ENCODE measurements at places on chromosomes 7 and 10. TPM values are rescaled to one million over a fixed set of nuclear protein-coding genes. Genes with fewer than 3 reads are reported as not detected.
A peak's percentile ranks its signal among the peaks of the same experiment; 100 is the strongest.

DNA sequence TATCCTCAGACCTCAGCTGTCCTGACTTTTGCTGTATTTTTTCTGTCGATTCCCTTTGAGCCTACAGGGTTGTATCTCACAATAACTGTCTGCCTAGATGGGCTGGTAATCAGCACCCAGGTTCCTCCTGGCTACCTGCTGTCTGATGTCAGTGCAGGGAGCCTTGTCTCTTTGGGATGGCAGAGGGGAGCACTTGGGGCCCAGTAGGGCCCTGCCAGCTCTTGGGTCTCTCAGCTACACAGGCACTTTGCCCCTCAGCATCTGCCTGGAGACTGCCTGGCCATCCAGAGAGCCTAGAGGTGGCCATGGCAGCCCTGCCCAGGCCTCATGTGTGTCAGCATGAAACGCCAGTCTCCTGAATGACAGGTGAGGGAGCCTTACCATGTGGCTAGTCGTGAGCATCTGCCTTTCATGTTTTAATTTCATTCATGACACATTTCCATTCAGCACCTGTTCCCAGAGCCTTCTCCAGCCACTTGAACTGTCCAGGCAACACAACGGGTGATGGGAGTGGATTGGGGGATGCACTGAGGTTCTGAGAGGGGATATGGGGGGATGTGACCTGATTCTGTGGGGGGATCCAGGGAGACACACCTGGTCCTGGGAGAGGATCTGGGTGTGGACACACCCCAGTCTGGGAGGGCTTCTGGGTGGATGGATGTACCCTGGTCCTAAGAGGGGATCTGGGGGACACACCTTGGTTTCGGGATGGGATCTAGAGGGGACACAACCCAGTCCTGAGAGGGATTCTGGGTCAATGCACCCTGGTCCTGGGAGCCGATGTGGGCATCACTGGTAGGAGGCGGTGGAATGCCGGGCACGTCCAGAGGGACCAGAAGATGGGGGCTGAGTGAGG is 21.9 kb downstream of the ADCY1 start:
- H3K4me3 ChIP-seq, result no peak overlapping the region
- H3K27me3 ChIP-seq, result no peaks in the 10 kb centered on the region
- H3K27ac ChIP-seq, result no peak overlapping the region
- H3K36me3 ChIP-seq, result no peaks in the 10 kb centered on the region
- peak; percentile 11 for DNase-seq

ITGA8 gene
- 2.9 TPM for total RNA-seq

TSPAN15 gene
- 53.3 TPM for total RNA-seq

TYW1 gene
- total RNA-seq, result 16.0 TPM

DNA sequence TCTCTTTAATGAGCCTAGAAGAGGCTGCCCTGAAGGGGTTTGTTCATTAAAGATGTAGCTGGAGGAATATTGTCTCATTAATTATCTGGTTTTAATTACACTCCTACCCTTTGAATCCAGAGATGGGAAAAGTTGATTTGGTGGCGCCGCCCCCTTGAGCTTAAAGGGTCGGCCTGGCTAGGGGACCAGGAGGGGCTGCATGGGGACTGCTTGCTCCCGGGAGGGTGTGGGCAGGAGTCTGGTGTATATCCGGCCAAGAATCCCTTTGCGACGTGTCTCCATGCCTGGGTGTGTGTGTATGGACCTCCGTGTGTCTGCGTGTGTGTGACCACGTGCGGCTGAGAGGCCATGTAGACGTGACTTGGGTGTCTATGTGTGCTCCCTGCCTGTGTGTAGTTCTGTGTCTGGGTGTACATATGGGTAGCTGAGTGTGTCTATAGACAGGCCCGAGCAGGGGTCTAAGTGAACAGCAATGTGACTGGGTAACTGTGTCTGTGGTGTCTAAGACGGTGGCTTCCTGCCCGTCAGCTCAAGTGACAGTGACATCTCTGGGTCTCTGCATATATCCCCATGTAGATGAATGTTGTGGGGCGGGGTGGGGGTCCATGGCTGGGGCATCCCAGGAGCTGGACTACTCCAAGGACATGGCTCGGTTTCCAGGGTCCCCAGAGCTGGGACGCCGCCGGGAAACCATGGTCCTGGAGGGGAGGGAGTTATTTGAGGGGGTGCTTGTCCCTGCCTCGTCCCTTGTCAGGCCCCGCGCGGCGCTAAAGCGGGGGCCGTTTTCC is 10.7 kb downstream of the LBX1 start:
- DNase-seq, result no peak
- no peaks in the 10 kb centered on the region for H3K36me3 ChIP-seq
- H3K27ac ChIP-seq, result no peak overlapping the region
- peaks cover 96% of the 10 kb centered on the region for H3K27me3 ChIP-seq

HACD1 gene
- total RNA-seq, result 60.3 TPM

DNA sequence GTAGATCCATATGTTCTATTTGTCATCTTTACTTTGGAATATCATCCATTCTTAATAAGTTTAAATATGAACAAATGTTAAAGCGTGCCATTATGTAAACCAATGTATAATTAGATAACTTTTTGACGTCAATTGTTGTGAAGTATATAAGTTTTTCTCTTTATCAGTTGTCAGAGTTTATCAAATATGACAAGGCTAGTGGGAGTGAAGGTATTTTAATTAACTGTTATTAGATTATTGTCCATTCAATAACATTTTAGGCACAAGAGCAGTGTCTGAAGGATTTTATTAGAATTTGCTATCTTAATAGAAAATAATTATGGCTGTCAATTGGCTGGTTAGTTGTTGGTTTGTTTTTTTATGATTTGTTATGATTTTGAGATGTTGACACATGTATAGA is 280.6 kb downstream of the CDK14 start:
- H3K4me1 ChIP-seq, result no peaks in the 10 kb centered on the region
- H3K27me3 ChIP-seq, result no peaks in the 10 kb centered on the region
- H3K36me3 ChIP-seq, result no peaks in the 10 kb centered on the region
- no peak overlapping the region for H3K27ac ChIP-seq
- DNase-seq, result no peak

DNA sequence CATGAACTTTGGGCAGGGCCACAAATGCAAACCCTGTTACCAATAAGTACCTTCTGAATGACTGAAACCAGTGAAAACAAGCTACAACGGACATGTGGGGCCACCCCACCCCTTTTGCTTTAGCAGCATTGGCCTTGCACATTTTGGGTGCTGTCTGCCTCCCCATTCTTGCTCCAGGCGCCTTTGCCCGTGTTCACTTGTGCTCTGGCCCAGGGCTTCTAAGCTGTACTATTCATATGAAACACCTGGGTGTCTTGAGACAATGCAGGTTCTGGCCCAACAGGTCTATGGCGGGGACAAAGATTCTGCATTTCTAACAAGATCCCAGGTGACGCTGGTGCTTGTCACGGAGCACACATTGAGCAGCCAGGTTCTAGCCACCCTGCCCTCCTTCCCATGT is 96.5 kb upstream of the SDK1 start:
- H3K36me3 ChIP-seq, result no peaks in the 10 kb centered on the region
- no peak for DNase-seq
- H3K4me1 ChIP-seq, result no peaks in the 10 kb centered on the region
- no peak overlapping the region for H3K4me3 ChIP-seq
- no peak overlapping the region for H3K27ac ChIP-seq

- no peak overlapping the region for H3K4me3 ChIP-seq
- no peak for DNase-seq
- no peaks in the 10 kb centered on the region for H3K27me3 ChIP-seq
- H3K36me3 ChIP-seq, result no peaks in the 10 kb centered on the region
- H3K27ac ChIP-seq, result no peak overlapping the region
- H3K4me1 ChIP-seq, result no peaks in the 10 kb centered on the region
Observed at GRCh38 chr7:25481891-25482290, 253.6 kb upstream of the NPVF start.

- no peak for DNase-seq
- H3K36me3 ChIP-seq, result no peaks in the 10 kb centered on the region
- no peak overlapping the region for H3K4me3 ChIP-seq
- no peak overlapping the region for H3K27ac ChIP-seq
Observed at GRCh38 chr7:77469927-77470326, 53.8 kb upstream of the GSAP start.

CYP3A4 gene
- total RNA-seq, result 0.64 TPM

DNA sequence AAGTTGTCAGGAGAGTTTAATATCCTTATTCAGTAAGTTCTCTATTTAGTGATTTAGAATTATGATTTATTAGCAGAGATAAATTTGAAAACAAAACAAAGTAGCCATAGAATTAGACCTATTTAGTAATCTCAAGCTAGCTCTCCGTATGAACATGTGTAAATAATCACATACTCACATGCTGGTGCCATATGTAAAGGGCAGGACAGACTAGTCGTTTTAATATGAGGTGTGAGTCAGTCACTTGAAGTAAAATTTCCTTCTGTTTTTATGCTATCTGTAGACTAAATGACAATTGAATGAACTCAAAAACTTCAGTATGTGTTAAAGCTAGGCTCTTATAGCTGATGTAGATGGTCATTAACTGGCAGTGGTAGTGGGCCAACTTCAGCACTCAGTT is 67.1 kb downstream of the WAC start:
- no peak overlapping the region for H3K27ac ChIP-seq
- no peaks in the 10 kb centered on the region for H3K4me1 ChIP-seq
- no peaks in the 10 kb centered on the region for H3K27me3 ChIP-seq
- no peak overlapping the region for H3K4me3 ChIP-seq
- no peaks in the 10 kb centered on the region for H3K36me3 ChIP-seq
- no peak for DNase-seq

NKX1-2 gene
- 0.73 TPM for total RNA-seq

FGFR2 gene
- total RNA-seq, result 62.8 TPM

DNA sequence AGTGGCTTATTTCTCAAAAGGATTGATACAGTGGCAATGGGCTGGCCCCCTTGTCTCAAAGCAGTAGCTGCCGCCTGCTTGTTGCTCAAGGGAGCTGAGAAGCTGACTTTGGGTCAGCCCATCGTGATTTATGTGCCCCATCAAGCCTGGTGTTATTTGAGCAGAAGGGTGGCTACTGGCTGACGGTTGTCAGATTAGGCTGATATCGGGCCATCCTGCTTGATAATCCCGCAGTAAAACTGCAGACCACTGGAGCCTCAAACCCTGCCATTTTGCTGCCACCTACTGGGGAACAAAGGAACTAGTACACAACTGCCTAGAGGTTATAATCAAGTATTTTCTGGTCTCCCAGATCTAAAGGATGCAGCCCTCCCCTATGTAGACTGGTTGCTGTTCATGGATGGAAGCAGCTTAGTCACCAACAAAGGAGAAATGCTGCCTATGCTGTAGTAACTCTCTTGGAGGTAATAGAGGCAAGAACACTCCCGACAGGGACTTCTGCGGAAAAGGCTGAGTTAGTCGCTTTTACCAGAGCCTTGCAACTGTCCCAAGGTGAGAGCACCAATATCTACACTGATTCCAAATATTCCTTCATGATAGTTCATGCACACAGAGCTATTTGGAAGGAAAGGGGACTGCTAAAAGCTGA is 65.9 kb upstream of the ZNF92 start:
- no peaks in the 10 kb centered on the region for H3K36me3 ChIP-seq
- no peaks in the 10 kb centered on the region for H3K4me1 ChIP-seq
- no peak overlapping the region for H3K4me3 ChIP-seq
- no peaks in the 10 kb centered on the region for H3K27me3 ChIP-seq

GRCh38 chr7:12747687-12748306 is 60.4 kb downstream of the ARL4A start:
- no peak overlapping the region for H3K27ac ChIP-seq
- no peaks in the 10 kb centered on the region for H3K4me1 ChIP-seq
- DNase-seq, result no peak

CRYGN gene
- total RNA-seq, result 1.3 TPM

SPDYE1 gene
- total RNA-seq, result not detected

SLC13A1 gene
- not detected for total RNA-seq

RGS10 gene
- 34.0 TPM for total RNA-seq

- no peaks in the 10 kb centered on the region for H3K36me3 ChIP-seq
- H3K27me3 ChIP-seq, result no peaks in the 10 kb centered on the region
Observed at GRCh38 chr10:127939786-127940330, 33.0 kb downstream of the PTPRE start.

HOXA3 gene
- total RNA-seq, result 4.5 TPM

DNA sequence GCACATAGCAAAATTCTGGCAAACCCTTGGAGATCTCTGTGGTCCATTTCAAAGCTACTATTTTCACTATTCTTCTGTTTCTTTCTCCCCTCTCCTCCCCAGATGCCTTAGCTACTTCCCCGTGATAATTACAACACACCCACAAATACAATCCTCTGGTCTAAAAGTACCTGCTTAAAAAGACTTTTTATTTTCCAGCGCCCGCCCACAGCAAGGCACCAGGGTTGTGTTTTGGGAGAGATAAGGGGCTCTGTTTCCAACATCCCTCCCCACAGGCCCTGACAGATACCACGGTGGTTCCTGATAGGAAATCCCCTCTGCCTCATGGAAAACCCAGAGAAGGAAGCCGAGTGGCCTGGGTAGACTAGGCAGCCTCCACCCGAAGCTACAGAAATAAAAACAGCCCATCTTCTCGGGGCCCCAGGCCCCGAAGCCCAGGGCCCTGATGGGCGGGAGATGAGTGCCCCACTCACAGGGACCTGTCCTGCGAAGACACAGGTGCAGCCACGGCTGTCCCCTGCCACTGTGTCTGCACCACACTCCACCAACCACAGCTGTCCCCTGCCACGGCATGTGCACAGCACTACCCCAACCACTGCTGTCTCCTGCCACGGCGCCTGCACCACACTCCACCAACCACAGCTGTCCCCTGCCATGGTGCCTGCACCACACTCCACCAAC is 19.7 kb downstream of the CALML5 start:
- H3K4me1 ChIP-seq, result no peaks in the 10 kb centered on the region
- no peak overlapping the region for H3K27ac ChIP-seq
- no peak overlapping the region for H3K4me3 ChIP-seq

GRCh38 chr7:5387711-5388245 is 35.9 kb downstream of the TNRC18 start:
- H3K27me3 ChIP-seq, result no peaks in the 10 kb centered on the region
- no peak overlapping the region for H3K27ac ChIP-seq
- H3K36me3 ChIP-seq, result peaks cover 18% of the 10 kb centered on the region
- no peak overlapping the region for H3K4me3 ChIP-seq
- no peak for DNase-seq

- no peaks in the 10 kb centered on the region for H3K4me1 ChIP-seq
- H3K27ac ChIP-seq, result peak overlapping the region; percentile 34
- H3K27me3 ChIP-seq, result no peaks in the 10 kb centered on the region
- no peak overlapping the region for H3K4me3 ChIP-seq
Observed at GRCh38 chr10:95860166-95860940, 47.4 kb upstream of the CC2D2B start.

DNA sequence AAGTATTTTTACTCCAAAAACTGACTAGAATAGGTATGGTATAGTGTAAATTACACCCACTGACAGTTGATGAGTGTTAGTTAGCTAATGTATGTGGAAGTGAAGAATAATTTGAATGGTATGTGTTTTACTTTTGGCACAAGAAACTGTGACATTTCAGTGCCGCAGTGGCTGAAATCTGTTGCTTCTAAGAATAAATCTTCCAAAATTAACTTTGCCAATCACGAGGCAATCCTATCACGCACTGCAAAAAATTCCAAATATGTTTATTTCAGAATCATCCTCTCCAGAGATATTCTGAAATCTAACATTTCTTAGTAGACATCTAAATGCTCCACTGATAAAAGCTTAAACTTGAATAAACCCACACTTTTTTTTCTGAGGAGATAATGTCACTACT is 61.2 kb downstream of the PCLO start:
- DNase-seq, result no peak
- H3K4me1 ChIP-seq, result no peaks in the 10 kb centered on the region
- no peaks in the 10 kb centered on the region for H3K27me3 ChIP-seq
- no peaks in the 10 kb centered on the region for H3K36me3 ChIP-seq
- no peak overlapping the region for H3K27ac ChIP-seq

GRCh38 chr10:85413570-85413969 is 953.0 kb downstream of the GRID1 start:
- H3K27ac ChIP-seq, result no peak overlapping the region
- no peak overlapping the region for H3K4me3 ChIP-seq
- H3K27me3 ChIP-seq, result no peaks in the 10 kb centered on the region
- DNase-seq, result no peak
- H3K4me1 ChIP-seq, result no peaks in the 10 kb centered on the region
